ENCODE measurements at places on chromosomes 16 and 17.
A peak's percentile ranks its signal among the peaks of the same experiment; 100 is the strongest.

DNA sequence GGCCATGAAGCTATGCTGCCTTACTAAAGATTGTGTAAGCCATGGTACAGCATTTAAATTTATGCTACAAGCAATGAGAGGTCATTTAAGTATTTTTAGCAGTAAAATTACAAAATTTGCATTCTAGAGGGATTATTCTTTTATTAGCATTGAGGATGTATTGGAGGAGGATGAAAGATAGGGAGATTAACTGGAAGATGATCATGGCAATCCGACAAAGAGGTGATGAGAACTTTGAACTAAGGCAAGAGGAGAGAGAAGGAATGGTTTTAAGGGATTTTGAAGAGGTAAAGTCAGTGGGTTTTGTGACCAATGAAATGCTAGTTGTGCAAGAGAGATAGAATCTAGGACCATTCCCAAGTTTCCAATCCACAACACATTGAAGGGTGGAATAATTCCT, 129.9 kb downstream of the SNX11 start:
- DNase-seq = no peak

- no peak for DNase-seq
Observed at GRCh38 chr17:62999736-63000135, 33.7 kb downstream of the TANC2 start.

GRCh38 chr16:19179546-19180490, 11.8 kb downstream of the SYT17 start:
- DNase-seq = peak; percentile 18

GRCh38 chr16:19436540-19436939, 18.9 kb downstream of the TMC5 start:
- no peak for DNase-seq

DNA sequence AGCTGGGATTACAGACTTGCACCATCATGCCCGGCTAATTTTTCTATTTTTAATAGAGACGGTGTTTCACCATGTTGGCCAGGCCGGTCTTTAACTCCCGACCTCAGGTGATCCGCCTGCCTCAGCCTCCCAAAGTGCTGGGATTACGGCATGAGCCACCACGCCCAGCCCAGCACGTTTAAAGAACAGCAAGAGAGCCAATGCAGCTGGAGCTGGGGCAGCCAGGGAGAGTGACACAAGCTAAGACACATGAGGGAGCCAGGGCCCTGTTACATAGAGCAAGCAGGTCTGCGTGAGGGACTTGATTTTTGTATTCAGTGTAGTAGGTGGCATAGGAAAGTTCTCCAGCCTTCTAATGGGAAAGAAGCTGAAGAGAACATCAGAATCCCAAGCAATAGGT, 21.7 kb upstream of the GOSR2 start:
- no peak for DNase-seq

GRCh38 chr17:14580499-14580898, 279.6 kb downstream of the HS3ST3B1 start:
- no peak for DNase-seq

DNA sequence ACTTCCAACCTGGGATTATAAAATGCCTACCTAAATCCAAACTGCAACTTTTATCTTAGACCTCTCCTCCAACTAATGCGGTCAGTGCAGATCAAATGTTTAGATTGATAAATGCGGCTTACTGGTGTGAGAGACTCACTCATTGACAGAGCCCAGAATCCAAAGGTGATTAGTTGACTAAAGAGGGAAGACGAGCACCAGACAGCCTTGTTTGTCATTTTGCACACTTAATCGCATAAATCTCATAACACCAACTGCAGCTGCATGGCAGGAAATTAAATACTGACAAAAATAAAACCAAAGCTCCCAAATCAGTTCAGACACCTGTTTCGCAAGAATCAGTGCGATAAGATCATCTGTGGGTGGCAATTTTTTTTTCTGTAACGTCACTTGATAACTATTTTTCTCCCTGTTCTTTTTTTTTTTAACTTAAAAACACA, 35.9 kb downstream of the NACA2 start:
- DNase-seq = no peak

- no peak for DNase-seq
Observed at GRCh38 chr17:72974605-72975232, 117.8 kb downstream of the SLC39A11 start.

DNA sequence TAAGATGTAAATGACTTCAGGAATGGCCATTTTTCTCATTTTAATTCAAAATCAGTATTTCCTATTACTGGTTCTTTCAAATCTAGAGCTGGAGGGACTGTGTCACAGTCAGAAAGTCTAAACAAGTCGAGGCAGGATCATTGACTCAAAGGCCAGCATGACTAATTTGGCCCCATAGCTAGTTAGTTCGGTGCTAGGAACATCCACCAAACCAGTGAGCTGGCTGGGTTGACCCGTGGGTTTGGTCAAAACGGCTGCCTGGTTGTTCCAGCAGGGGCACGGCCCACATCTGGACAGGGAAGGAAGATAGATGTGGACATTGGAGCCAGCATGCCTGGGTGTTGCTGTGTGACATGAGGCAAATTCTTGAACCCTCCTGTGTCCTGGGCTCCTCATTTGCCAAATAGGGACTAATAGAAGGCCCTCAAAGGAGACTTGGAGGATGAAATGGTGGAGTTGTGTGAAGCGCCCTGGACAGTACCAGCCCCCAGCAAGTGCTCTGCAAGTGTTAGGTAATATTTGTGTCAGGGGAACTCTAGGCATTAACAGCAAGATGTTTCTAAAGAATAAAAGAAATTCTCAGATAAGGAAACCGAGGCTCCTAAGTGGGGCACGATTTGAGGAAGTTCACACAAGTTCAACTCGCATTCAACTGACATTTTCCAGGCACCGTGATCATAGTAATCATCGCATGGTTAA, 46.2 kb downstream of the MEOX1 start:
- DNase-seq = no peak

- no peak for DNase-seq
Observed at GRCh38 chr17:74810699-74811485, 34.7 kb upstream of the NAT9 start.

DNA sequence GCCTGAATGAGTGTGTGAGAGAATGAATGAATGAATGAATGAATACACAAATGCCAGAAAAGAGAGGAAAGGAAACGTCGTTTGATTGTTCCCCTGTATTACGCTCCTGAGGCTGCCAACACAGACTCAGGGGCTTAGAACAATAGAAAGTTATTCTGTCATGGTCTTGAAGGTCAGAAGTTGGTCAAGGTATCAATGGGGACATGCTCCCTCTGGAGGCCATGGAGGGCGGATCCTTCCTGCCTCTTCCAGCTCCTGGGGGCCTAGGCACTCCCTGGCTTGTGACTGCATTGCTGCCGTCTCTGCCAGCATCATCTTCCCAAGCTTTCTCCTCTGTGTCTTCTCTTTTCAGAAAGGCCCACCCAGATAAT, 1.5 kb upstream of the SLC38A8 start:
- DNase-seq = no peak

- DNase-seq = no peak
Observed at GRCh38 chr17:30915833-30916611, 5.7 kb upstream of the ADAP2 start.

GRCh38 chr16:15445450-15445849, 11.1 kb downstream of the BMERB1 start:
- no peak for DNase-seq

DNA sequence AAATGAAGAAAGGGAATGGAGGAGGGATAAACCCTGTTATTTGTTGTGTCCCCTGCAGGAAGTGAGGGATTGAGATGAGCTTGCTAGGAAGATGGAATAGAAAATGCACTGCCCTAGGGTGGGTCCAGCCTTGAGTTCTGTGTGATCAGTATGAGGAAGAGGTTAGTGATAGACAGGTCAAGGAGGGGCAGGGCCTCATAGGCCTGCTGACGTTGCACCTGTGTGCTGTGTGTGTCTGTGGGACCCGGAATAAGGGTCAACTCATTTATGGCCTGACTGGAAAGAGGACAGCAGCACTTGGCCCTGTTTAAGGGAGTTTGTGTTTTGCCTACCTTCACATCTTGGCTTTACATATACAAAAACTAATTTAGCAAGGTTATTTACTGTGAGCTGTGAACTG, 26.3 kb downstream of the DEF8 start:
- no peak for DNase-seq

GRCh38 chr16:31093132-31093703, 1.4 kb downstream of the VKORC1 start:
- DNase-seq = no peak

All from progenitor cell of endocrine pancreas (in vitro differentiated cells).